ENCODE measurements at places on chromosomes 1 and 21. TPM values are rescaled to one million over a fixed set of nuclear protein-coding genes. Genes with fewer than 3 reads are reported as not detected.

- DNase-seq: no peak
These were observed 50.8 kb upstream of the BOLA1 start for GRCh38 chr1:149848340-149849110.

GRCh38 chr1:224217655-224218623 lies 34.9 kb downstream of the DEGS1 start:
- no peak for DNase-seq

- DNase-seq: no peak
These were observed 501.4 kb upstream of the DAB1 start for GRCh38 chr1:57925226-57925625.

- no peak for DNase-seq
These were observed 29.8 kb upstream of the NLRP3 start for GRCh38 chr1:247386217-247386616.

- no peak for DNase-seq
These were observed 83.1 kb downstream of the FMN2 start for GRCh38 chr1:240174734-240175133.

- no peak for DNase-seq
These were observed 40.5 kb upstream of the HMCN1 start for GRCh38 chr1:185693654-185694053.

GRCh38 chr21:38811257-38811656 lies 5.5 kb downstream of the ETS2 start:
- DNase-seq: peak; percentile 98

DNA sequence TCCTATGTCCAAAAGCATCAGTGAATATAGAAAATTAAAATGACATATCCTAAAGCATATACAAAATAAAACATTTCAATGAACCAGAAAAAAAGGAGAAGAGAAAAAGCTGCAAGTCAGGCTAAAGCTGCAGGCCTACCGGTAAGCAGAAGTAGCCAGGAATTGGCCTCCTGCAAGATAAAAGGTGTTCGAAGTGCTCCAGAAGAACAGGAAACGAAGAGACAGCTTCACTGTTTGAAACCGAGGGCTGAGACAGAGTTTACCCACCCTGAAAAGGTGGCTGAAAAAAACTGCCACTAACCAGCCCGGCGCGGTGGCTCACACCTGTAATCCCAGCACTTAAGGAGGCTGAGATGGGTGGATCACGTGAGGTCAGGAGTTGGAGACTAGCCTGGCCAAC lies 37.4 kb downstream of the NSL1 start:
- no peak for DNase-seq

GRCh38 chr1:204435872-204436271 lies 24.3 kb upstream of the PPP1R15B start:
- no peak for DNase-seq

GRCh38 chr1:234601301-234602017 lies 8.5 kb downstream of the IRF2BP2 start:
- DNase-seq: peak; percentile 25

DNA sequence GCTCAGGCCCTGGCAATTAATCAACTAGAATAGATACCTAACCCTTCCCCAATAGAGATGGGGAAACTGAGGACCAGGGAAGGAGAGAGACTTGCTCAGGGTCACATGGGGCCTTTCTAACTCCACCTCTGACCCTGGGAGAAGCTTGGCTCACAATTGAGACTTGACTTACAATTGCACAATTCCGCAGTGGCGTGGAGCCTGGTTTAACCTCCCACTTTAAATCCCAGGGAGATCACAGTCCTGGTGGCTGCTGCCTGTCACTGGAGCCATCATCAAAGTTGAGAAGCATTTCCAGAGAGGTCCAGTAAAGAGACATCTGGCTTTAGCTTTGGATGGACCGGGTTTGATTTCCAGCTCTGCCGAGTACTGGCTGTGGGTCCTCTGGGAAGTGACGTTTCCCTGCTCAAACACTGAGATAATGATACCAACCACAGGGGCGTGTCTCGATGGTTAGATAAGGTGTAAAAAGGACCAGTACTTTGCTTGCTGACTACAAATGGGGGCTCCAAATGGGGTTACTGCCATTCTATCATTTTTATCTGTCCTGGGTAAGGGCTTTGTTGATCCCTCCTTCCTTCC lies 39.3 kb downstream of the TRIM62 start:
- DNase-seq: no peak

Gene TCHH
- total RNA-seq: not detected

Gene RIMKLA
- not detected for total RNA-seq

Gene PLPPR4
- total RNA-seq: under 0.01 TPM

Gene GCSAML
- not detected for total RNA-seq

Gene MGST3
- 130 TPM for total RNA-seq

Gene C1orf141
- total RNA-seq: not detected

Gene PTPRC
- not detected for total RNA-seq
